ENCODE measurements at places on chromosomes 7 and 10.

- DNase-seq: no peak
These were observed 275.2 kb upstream of the MGMT start for GRCh38 chr10:129191797-129192196.

GRCh38 chr7:18508443-18509427 is 13.2 kb downstream of the HDAC9 start:
- DNase-seq: peak; percentile 94

GRCh38 chr7:6451224-6451705 is 3.5 kb upstream of the DAGLB start:
- no peak for DNase-seq

DNA sequence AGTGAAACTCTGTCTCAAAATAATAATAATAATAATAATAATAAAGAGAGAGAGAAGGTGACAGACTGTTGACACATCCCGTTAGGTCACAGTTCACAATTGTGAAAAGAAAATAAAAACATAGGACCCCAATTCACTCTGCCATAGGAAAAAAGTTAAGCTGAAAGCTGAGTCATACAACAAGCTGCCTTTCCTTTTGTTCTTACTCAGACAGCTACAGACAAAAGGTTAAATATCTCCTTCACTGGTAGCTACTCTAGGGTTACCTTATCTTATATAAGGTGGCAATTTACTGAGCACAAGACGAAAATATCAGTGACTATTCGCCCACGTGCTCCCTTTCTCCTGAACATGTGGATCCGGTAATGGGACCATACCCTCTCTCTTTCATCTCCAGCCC is 17.5 kb downstream of the TUBAL3 start:
- DNase-seq: no peak

GRCh38 chr7:43211286-43211685 is 98.8 kb downstream of the HECW1 start:
- DNase-seq: no peak

DNA sequence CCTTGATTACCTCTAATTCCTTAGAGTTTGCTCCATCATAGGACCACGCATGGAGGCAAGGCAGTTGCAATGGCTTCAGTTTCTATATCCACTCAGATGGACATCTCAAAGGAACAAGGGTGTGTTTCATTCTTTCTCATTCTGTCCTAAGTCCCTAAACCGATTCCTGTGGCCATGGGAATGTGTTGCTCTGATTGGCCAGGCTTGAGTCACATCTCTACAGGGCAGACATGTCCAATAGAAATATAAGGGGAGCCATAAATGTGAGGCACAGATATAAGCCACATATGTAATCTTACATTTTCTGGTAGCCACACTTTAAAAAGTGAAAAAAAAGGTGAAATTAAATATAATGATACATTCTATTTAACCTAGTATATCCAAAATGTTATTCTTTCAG is 16.9 kb upstream of the DLD start:
- no peak for DNase-seq

- DNase-seq: no peak
These were observed 10.4 kb downstream of the SYPL1 start for GRCh38 chr7:106101726-106102125.

- DNase-seq: no peak
These were observed 264.2 kb upstream of the PCDH15 start for GRCh38 chr10:55065185-55065584.

DNA sequence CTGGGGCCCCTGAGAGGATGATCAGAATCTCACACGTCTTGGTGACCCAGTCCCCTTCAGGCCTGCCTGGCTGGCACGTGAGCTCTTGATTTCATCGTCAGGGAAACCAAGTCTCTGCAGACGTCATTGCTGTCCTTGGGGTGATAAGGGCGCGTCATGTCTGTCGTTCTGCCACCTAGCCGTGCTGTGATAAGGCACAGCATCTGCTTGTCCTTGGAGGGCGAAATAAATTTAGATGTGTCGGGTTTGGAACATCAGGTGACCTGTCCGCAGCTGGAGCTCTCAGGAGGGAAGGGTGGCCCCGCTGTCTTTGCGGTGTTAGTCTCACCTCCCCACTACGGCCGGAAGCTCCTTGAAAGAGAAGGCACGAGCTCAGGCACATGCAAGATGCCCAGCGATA is 129.2 kb downstream of the GRK5 start:
- DNase-seq: no peak

DNA sequence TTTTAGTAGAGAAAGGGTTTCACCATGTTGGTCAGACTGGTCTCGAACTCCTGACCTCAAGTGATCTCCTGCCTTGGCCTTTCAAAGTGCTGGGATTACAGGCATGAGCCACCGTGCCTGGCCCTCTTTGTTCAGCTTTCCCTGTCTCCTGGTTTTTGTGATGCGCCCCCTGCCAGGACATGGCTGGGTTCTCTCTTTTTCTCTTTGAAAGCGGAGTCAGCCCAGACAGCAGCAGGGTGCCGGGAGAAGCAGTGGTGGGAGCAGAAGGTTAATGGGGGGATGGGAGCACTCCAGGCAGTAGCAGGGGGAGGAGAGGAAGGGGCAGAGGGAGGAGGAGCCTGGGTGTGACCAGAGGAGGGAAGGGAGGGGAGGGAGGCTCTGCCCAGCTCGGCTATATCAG is 1.8 kb downstream of the MUC3A start:
- DNase-seq: no peak

- DNase-seq: no peak
These were observed 4.4 kb upstream of the GALNTL5 start for GRCh38 chr7:151951672-151952338.

- DNase-seq: peak; percentile 56
These were observed 103.7 kb downstream of the RNF216 start for GRCh38 chr7:5677538-5678294.

DNA sequence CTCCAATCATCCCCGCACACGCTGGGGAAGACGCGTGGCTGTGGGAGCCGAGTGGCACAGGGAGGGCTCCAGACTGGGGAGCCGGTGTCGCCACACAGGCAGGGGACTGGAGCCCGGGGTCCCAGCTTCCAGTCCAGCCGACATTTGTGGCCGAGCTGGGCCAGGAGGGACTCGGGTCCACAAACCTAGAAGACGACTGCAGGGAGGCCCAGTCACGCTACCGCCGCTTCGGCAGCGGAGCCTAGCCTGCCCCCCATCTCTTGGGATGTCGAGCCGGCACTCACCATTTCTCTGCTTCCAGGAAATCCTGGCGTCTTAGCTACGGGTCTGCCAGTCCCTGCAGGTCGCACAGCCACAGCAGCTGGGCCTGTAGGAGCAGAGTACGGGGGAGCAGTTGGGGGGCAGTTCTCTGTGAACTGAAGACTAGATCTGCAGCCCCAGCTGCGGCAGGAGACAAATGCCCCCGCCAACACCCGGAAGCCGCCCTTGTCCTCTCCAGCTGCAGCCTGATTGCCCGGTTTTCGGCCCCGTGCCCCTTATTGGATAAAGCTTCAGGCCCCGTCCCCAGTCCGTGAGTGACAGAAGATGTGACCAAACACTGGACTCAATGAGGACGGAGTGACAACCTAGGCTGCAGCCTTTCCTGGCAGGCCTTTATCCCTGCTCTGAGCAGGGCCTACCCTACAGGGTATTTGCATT is 270.7 kb downstream of the ZNF33B start:
- no peak for DNase-seq

DNA sequence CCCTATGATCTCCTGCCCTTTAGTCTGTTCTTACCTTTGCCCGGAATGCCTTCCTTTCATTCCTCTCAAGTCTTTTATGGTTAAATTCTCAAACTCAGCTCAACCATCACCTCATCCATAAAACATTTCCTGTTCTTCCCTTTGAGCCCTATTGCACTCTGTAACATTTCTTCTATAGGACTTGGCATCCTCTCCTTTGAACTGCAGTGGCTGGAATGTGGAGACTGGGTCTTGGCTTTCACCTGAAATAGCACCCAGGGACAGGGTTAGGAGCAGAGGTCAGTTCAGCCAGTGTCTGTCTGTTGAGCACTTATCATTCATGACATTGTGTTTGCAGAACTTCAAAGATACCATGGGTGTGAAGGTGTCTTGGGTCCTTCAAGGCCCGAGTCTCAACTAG is 7.2 kb downstream of the NFE2L3 start:
- no peak for DNase-seq

- DNase-seq: no peak
These were observed 882 bp downstream of the DLX6 start for GRCh38 chr7:97006055-97006815.

GRCh38 chr10:89591796-89592271 is 53.2 kb downstream of the PANK1 start:
- no peak for DNase-seq

- no peak for DNase-seq
These were observed 12.1 kb downstream of the AVL9 start for GRCh38 chr7:32507414-32507813.

GRCh38 chr10:118842843-118843624 is 88.3 kb upstream of the CACUL1 start:
- no peak for DNase-seq

DNA sequence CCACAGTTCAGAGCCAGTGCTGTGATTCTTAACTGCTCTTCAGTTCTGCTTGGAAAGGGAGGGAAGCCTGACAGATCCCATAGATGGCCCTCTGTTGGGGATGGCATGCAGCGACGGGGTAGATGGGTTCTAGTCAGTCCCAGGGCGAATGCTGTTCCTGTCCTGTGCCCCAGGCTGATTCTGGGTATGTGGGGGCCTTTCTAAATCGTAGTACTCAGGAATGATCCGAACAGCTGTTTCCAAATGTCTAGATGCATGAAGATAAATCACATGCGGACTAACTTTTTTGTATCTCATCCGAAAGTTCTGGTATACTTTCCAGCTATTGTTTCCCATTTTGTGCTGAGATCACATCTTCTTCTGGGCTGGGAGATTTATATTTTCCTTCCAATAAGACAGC is 186.0 kb upstream of the MKI67 start:
- no peak for DNase-seq

DNA sequence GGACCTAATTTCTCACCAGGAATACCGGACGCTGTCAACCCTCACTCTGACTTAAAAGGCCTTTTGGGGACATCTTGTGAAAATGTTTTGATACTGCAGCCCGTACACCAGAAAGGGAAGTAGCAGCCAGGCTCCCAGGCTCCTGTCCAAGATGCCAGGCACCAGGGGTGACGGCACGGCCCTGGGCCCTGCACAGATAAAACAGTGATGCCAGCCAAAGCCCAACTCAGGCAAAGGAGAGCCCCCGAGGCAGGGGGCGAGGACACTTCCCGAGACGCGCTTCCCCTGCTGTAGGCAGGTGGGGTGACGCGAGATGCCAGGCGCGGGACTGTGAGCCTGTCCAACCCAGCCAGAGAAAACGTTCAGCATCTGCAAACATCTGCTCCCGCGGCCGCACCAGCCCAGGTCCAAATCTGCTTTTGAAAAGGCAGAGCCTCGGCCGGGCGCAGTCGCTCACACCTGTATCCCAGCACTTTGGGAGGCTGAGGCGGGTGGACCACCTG is 15.7 kb downstream of the ZFAND2A start:
- no peak for DNase-seq

GRCh38 chr7:97313900-97314299 is 196.4 kb downstream of the SDHAF3 start:
- no peak for DNase-seq

- DNase-seq: peak; percentile 15
These were observed 165.7 kb downstream of the SEMA3D start for GRCh38 chr7:85021101-85021704.

DNA sequence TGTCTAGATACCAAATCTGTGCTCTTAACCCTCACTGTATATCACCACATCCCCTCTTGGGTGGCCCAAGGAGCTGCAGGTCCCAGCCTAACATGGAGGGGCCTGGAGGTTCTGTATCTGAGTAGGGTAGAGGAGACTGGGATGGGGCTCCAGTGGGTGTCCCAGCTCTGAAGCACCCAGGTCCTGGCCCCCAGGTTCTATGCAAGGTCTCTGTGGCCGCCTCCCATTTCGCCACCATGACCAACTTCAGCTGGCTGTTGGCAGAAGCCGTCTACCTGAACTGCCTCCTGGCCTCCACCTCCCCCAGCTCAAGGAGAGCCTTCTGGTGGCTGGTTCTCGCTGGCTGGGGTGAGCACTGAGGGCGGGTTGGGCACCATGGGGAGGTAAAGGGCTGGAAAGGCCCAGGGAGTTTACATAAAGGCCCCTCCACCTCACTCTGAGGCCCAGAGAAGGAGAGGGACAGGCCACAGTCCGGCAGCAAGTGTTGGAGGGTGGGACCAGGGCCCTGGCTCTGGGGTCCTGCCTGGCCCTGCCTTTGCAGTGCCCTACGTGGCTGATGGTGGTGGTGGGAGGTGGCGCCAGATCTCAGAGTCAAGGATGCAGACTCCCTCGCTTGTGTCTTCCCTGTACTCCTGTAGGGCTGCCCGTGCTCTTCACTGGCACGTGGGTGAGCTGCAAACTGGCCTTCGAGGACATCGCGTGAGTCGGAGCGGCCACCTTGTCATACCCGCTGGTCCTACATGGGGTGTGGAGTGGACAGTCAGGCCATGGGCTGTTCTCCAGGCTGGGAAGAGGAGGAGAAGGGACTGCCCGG is 10.2 kb downstream of the GHRHR start:
- DNase-seq: no peak

GRCh38 chr10:598415-599170 is 90.9 kb downstream of the DIP2C start:
- no peak for DNase-seq

- DNase-seq: no peak
These were observed 683.3 kb downstream of the GRM8 start for GRCh38 chr7:126569402-126569801.

- DNase-seq: peak; percentile 3
These were observed 590.9 kb upstream of the ANKRD30A start for GRCh38 chr10:36534471-36535002.

- no peak for DNase-seq
These were observed 151.2 kb downstream of the CFTR start for GRCh38 chr7:117630907-117631564.

GRCh38 chr7:15937571-15937970 is 251.1 kb upstream of the MEOX2 start:
- DNase-seq: no peak

DNA sequence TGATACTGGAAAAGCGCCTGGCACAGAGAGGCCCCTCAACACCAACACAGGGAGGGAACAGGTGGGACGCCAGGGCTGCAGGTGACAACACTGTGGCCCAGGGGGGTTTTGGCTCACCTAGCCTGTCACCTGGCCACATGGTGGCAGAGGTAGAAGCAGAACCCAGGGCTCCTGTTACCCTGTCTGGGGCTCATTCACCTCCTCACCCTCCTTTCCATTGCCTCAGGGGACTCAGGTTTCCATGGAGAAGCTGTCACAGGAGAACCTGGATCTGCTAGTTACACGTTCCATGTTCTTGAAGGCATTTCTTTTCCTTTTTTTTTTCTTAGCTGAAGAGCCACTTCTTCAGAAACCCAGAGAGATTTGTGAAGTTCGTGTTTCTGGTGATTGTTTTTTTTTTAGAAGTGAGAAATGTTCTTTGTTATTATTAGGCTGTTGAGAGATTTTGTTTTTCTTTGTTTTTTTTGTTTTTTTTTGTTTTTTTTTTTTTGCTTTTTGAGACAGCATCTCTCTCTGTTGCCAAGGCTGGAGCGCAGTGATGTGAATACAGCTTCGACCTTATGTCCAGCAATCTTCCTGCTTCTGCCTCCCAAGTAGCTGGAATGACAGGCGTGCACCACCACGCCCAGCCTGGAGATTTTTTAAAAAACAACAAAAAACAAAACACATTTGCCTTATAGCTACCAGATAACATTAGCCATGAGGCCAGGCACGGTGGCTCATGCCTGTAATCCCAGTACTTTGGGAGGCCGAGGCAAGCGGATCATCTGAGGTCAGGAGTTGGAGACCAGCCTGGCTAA is 16.0 kb downstream of the DENND2A start:
- DNase-seq: no peak
